ENCODE measurements at places on chromosomes 1 and 21. TPM values are rescaled to one million over a fixed set of nuclear protein-coding genes. Genes with fewer than 3 reads are reported as not detected.

The PCBP3 gene
- 0.13 TPM for total RNA-seq

The S100A9 gene
- 0.25 TPM for total RNA-seq

The CA6 gene
- total RNA-seq, result not detected

The SYT11 gene
- 20.3 TPM for total RNA-seq

The TRABD2B gene
- total RNA-seq, result under 0.01 TPM

The S100A7A gene
- not detected for total RNA-seq

The DIO1 gene
- total RNA-seq, result not detected

The NKAIN1 gene
- total RNA-seq, result under 0.01 TPM

The ANKRD35 gene
- under 0.01 TPM for total RNA-seq

The TDRD5 gene
- 0.51 TPM for total RNA-seq

The SFT2D2 gene
- total RNA-seq, result 37.6 TPM

The FAM3B gene
- not detected for total RNA-seq

The RIPPLY3 gene
- under 0.01 TPM for total RNA-seq

The OPTC gene
- total RNA-seq, result not detected

The LRRN2 gene
- 0.38 TPM for total RNA-seq

The TRMT1L gene
- total RNA-seq, result 18.8 TPM

The BCL2L15 gene
- 0.13 TPM for total RNA-seq

The FAM167B gene
- total RNA-seq, result 1.9 TPM

The SRRM1 gene
- total RNA-seq, result 13.5 TPM

The SZRD1 gene
- total RNA-seq, result 32.2 TPM

The OR2L2 gene
- total RNA-seq, result not detected

The TXNIP gene
- 53.2 TPM for total RNA-seq

The OLFM3 gene
- not detected for total RNA-seq

The METTL25B gene
- total RNA-seq, result 7.3 TPM

The CYP4A11 gene
- not detected for total RNA-seq

The ATP1A2 gene
- total RNA-seq, result not detected

The CDC42SE1 gene
- 61.4 TPM for total RNA-seq

The NID1 gene
- total RNA-seq, result 328 TPM

The ARID4B gene
- 29.8 TPM for total RNA-seq

The HTR6 gene
- 0.13 TPM for total RNA-seq

The LINGO4 gene
- total RNA-seq, result not detected

The CELA2A gene
- total RNA-seq, result not detected
